Renal cortical epithelial cell (primary cell): ENCODE measurements at places on chromosomes 13 and 19.

DNA sequence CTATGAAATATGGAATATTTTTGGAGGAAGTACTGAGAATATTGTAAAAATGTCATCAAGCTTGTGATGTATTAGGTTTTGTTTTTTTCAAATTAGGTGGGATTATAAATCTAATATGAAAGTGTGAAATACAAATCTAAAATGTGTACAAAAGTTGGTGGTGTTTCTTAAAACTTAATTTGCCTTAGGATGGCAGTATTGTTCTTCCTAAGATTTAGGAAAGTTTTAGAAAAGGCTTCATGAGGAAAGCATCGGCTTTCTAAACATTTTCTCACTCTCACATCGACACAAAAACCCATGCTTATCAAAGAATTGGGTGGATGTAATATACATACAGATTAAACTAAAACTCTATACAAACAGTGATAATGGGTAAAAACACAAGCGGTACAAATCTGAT is 972.0 kb upstream of the PCDH20 start:
- peak; percentile 1 for DNase-seq

DNA sequence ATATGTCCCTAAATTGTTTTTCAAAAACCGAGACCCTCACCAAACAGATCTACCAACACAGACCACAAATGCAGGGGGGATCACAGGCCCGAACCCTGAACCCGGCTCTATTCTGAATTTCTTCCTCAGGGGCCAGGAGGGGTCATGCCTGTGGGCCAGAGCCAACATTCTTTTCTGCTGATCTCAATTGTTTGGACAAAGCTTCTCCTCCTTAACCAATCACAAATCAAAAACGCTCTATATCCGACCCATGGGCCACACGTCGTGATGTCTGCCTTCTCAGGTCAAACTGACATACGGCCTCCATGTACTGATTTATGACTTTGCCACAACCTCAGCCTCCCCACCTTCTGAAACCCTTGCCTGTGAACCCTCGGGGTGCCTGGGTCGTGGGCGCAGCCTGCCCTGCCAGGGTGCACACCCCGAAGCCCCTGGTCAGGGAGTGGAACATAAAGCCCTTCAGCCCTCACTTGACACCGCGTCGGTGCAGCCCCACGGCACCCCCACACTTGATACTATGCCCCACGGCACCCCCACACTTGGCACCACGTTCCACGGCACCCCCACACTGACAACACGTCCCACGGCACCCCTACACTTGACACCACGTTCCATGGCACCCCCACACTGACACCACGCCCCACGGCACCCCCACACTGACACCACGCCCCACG is 58.4 kb upstream of the C13orf46 start:
- DNase-seq = peak; percentile 69

- DNase-seq = no peak
These were observed 127.3 kb downstream of the FGF9 start for GRCh38 chr13:21798181-21798580.

DNA sequence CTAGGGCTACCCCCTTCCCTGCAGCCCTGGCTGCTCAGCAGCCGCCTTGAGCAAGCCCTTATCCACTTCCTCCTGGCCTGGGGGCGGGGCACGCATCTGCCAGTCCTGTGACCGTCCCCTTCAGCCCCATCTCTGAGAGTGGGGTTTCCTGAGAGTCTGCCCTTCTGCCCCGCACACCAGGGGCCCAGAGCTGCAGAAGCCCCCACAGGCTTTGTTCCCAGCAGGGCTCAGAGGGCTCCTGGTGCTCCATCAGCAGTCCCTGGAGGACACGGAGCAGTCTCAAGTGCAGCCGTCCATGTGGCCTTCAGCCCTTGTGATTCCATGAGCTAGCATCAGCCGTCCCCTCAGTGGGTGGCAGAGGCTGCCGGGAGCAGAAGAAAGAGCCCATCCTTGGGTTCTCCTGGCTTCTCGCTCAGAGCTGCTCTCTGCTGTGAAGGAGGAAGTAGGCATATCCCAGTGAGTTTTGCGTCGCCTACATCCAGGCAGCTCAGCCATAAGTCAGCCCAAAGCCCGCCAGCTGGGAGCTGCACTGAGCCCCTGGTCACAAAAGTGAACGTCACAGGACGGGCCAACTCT is 16.3 kb downstream of the MYO9B start:
- no peak for DNase-seq

DNA sequence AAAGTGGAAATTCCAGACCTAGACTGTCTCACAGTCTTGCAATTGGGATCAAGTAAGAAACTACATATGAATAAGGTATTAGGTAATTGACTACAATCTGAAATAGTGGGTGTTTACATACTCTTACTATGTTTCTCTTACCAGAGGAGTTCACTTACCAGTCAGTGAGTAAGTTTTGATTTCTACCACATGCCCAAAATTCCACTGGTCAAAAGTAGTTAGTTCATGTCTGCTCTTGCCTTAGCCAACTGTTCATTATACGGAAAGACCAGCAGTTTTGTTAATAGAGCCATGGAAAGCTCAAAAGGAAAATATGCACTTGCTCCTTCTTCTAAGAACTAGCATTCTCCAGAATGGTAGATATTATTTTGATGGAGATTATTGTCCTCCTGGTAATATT is 490.8 kb downstream of the RFC3 start:
- DNase-seq = no peak

- peak; percentile 60 for DNase-seq
These were observed 338.8 kb upstream of the DACH1 start for GRCh38 chr13:72205773-72206172.

DNA sequence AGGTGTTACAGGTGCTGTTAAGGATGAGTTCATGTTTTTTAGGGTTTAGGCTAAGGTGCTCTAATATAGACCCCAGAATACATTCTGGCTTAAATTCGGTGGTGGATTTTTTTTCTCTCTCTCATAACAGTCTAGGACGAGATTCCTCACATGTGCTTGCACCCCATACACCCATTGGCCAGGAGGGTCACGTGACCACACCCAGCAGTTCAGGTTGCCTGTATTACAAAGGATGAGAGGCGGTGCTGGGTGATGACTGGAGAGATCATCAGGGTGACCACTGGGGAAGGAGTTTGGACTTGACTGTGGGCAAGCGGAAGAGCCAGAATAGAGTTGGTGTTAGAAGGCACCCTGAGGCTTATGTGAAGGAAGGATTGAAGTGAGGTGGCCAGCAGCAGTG is 27.7 kb downstream of the PPP2R1A start:
- DNase-seq = no peak

DNA sequence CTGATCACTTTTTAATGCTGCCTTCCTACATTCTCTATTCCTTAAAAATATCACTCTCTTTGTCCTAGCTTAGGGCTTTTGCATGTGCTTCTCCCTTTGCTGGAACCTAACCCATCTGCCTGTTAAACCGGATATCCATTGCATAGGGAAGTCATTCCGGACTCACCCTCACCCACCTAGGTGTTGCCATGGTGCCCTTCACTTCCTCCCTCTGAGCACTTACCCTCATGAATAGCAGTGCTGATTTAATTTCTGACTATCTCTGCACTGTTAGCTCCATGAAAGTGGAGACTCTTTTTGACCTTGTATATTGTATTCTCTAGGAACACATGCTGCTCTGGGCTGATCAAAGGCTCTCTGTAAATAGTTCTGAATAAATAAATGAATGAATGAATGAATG is 401.9 kb downstream of the PCDH20 start:
- no peak for DNase-seq

- no peak for DNase-seq
These were observed 624.4 kb upstream of the KLHL1 start for GRCh38 chr13:70732611-70733010.

GRCh38 chr13:64457976-64458375 is 2772.2 kb downstream of the PCDH9 start:
- no peak for DNase-seq

DNA sequence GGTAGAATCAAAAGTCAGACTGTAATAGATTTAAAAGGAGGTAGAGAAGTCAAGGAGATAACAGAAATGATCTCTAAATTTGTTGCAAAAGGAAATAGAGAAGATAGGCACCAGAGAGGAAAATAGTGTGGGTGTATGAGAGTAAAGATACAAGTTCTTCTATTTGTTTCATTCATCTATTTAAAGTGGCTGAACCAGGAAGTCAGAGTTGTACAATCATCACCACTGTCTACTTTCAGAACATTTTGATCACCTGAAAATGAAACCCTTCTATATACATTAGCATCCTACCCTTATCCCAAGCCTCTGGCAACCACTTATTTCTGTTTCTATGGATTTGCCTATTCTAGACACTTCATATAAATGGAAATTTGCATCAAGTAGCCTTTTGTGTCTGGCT is 36.7 kb downstream of the INTS6 start:
- no peak for DNase-seq

GRCh38 chr13:92412481-92412880 is 814.1 kb upstream of the GPC6 start:
- no peak for DNase-seq

DNA sequence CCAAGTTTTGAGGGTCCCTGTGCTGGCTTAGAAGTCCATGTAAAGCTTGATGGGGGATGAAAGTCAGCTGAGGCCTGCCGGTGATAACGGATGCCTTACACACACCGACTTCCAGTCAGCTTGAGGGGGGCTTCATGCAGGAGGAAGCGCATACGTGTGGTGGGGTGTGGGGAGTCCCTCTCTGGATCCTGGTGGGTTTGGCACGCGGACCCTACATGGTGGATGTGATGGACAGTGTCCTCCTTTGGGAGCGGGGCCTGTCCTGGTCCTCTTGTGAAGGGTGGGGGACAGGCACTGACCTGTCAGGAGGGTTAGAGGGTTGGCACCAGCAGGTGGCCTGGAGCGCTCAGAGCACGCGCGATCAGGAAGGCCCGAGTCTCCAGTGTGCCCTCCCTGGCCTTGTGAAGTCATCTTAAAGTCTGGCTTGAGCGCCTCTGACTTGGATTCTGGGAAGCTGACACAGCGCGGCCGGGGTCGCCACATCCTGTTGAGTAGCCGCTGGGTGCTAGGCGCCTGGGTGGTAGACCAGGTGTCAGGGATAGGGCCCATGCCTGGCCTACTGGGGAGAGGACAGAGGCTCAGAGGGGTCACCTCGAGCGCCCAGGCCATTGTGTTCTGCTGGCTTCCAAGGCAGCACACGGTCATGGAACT is 2.9 kb downstream of the DAZAP1 start:
- peak; percentile 62 for DNase-seq

DNA sequence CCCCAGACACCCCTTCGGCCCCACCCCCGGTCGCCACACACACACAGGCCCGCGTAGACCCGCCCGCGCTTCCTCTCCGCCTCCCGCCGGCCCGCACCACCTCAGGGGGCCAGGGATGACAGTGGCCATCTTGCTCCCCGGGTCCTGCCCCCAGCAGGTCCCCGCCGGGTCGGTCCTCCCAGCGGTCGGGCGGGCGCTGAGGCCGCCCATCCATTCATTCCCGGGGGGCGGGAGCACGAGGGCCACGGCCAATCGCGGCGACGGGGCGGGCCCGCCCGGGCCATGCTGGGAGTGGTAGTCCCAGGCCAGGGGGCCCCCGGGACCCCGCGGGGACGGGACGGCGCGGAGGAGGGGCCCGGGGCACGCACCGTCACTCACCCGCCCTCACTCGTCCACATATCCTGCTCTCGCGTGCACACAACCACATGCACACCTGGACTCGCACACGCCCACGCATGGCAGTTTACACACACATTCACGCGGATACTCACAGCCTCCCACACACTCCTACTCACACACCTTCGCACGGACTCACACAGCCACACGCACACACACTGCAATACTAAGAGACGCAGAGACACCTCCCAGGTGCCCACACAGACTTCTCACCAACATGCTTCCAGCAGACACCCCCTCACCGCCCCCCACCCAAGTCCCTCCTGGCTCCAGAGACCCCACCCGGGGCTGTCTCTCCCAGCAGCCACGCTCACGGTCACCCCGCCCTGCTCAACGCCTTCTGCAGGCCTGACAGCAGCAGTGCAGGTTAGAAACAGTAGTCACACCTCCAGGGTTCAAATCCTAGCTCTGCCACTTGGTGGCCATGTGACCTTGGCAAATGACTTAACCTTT is at the start of gene DPF1:
Gene DPF1, minus strand, starts transcription at position 209 of the 849 bp plus-strand sequence. Its CDS starts 80 bp downstream, at position 129.
- DNase-seq = peak; percentile 23

DNA sequence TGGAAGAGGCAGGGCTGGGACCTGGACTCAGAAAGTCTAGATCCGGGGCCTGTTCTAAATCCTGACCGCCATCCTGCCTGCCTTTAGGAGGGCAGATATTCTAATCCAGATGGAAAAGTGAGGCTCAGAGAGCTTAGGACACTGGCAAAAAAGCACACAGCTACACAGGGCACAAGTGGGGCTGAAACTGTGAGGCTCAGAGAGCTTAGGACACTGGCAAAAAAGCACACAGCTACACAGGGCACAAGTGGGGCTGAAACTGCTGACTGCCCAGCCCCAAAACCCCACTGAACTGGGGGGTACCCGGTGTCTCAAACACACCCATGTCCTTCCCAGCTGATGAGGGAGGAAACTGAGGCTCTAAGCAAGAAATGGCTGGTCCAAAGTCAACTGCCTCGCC is 2.0 kb downstream of the AKT1S1 start:
- DNase-seq = no peak

- peak; percentile 10 for DNase-seq
These were observed 20.4 kb upstream of the ZNF91 start for GRCh38 chr19:23415561-23416191.

GRCh38 chr19:555474-555808 is 11.6 kb downstream of the GZMM start:
- DNase-seq = no peak

- DNase-seq = peak; percentile 96
These were observed 531.3 kb downstream of the RFC3 start for GRCh38 chr13:34349091-34349722.

- no peak for DNase-seq
These were observed 65.9 kb upstream of the ZNF599 start for GRCh38 chr19:34838753-34839431.

- DNase-seq = peak; percentile 68
These were observed 16.1 kb downstream of the TTYH1 start for GRCh38 chr19:54431255-54431838.

DNA sequence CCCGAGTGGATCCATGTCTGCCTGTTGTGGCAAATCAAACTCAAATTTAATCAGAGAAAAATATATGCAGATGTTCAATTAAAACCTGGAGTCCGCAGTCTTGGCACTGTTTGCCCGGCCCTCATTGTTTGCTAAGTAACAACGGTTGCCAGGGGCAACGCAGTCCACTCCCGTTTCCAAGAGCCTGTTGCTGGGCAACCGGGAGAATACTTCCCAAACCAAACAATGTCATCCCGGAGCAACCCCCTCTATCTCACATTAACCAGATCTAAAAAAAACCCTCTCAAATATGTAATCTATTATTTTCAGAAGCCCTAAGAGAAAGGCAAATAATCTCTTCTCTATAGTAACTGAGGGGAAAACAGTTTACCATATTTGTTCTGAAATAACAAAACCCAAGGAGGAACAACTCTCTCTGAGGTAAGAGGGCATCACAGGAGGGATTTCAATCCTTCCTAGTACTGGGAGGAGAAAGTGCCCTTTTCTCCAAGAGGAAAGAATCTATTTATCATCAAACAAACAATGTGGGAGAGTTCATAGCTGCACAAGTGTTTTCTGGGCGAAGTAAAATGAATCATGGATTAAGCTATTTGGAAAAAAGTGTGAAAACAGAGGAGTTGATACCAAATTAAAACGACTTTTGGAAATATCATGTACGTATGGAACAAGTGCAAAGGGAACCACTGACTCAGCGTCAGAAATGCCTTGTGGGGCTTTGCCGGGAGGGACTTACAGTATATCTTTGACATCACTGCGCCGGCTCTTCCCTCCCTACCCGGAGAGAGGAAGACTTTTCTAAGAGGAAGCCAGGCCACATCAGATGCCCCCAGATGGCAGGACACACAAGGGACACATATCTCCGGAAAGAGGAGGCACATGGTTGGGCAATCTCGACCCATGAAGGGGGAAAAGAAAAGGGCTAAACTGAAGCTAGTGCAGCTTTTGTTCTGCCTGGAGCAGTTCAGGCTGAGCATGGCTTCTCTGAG is 43.3 kb downstream of the RFX2 start:
- DNase-seq = peak; percentile 99
